ENCODE measurements at places on chromosomes 5 and 9.
A peak's percentile ranks its signal among the peaks of the same experiment; 100 is the strongest.

DNA sequence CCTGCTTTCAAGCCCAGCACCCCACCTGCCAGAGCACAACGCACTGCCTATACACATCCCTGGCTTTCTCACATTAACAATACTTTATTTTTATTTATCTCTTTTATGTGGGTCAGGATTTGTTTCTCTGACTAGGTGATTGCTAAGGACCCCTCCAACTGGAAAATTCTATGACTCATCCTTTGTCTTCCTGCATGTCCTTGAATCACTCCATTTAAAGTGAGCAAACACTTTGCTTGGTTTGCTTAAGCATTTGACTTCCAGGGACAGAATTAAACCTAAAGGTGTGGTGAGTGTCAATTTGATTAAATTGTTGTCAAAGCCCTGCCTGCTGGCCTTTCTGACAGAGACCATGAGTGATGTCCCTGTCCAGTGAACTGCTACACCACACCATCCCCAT is 536.5 kb upstream of the BRINP1 start:
- H3K36me3 ChIP-seq = no peaks in the 10 kb centered on the region
- H3K27ac ChIP-seq = no peak overlapping the region
- H3K27me3 ChIP-seq = no peaks in the 10 kb centered on the region
- no peak for DNase-seq
- no peaks in the 10 kb centered on the region for H3K4me1 ChIP-seq
- H3K4me3 ChIP-seq = no peak overlapping the region

GRCh38 chr9:88995200-88995577 is 3.9 kb downstream of the S1PR3 start:
- no peak for DNase-seq
- H3K27me3 ChIP-seq = no peaks in the 10 kb centered on the region
- H3K4me1 ChIP-seq = peaks cover 56% of the 10 kb centered on the region
- peak overlapping the region; percentile 54 for H3K27ac ChIP-seq

DNA sequence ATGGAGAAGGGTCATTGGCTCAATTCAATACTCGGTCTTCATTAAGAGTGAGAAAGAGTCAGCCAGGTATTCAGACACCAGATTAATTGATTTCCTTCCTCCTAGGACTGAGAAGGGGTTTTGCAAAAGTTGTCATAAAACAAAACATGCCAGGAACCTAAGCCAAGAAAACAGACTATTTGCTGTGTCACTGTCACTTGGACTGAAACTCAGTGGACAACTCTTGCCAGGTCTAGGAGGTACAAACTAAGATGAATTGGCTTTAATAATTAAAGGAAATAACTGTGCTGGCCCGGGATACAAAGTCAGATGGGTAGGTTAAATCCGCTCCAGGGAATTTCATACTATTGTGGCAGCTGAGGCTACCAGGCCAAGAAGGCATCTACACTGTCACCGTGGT is 71.1 kb upstream of the TBC1D9B start:
- no peak for DNase-seq
- no peak overlapping the region for H3K4me3 ChIP-seq
- no peaks in the 10 kb centered on the region for H3K4me1 ChIP-seq
- no peaks in the 10 kb centered on the region for H3K27me3 ChIP-seq
- no peak overlapping the region for H3K27ac ChIP-seq
- H3K36me3 ChIP-seq = peaks cover 28% of the 10 kb centered on the region

GRCh38 chr5:2908086-2908485 is 156.6 kb upstream of the IRX2 start:
- no peak overlapping the region for H3K27ac ChIP-seq
- H3K36me3 ChIP-seq = no peaks in the 10 kb centered on the region
- no peak for DNase-seq

DNA sequence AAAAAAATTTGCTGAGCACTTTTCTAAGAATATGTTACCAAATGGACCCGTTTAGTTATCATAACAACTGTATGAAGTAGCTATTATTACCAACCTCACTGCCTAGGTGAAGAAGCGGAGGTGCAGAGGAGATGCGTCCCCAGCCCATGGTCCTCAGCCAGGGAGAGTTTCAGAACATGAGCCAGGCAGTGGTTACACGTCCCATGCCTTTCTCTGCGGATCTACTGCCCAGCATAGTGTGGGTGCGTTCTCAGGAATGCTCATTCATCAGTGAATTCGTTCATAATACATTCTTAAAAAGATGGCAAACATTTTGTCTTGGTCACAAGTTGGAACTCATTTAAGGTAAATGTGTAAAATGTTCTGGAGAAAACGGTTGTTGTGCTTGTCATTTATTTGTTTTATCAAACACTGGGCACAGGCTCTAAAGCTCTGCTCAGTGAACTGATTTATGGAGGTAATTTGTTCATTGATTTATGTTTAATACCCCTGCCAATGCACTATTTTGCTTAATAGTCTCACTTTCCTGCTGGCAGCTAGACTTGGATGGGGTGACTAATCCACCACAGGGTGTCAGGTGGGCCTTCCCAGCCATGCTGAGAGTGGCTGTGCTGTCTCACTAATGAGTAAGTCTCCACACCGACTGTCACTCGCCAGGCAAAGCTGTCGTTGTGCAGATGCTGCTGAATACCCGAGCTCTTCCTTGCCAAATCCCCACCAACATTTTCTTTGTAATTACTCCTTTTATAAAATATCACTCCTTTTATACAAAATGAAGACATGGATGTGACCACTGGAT is 248.8 kb downstream of the TENT4A start:
- H3K4me1 ChIP-seq = no peaks in the 10 kb centered on the region
- no peak for DNase-seq
- H3K27ac ChIP-seq = no peak overlapping the region
- H3K27me3 ChIP-seq = no peaks in the 10 kb centered on the region
- H3K4me3 ChIP-seq = no peak overlapping the region

- no peak for DNase-seq
- H3K4me1 ChIP-seq = peaks cover 5% of the 10 kb centered on the region
- H3K27me3 ChIP-seq = no peaks in the 10 kb centered on the region
- no peak overlapping the region for H3K27ac ChIP-seq
- no peaks in the 10 kb centered on the region for H3K36me3 ChIP-seq
Observed at GRCh38 chr5:56845277-56845676, 29.9 kb downstream of the MAP3K1 start.

DNA sequence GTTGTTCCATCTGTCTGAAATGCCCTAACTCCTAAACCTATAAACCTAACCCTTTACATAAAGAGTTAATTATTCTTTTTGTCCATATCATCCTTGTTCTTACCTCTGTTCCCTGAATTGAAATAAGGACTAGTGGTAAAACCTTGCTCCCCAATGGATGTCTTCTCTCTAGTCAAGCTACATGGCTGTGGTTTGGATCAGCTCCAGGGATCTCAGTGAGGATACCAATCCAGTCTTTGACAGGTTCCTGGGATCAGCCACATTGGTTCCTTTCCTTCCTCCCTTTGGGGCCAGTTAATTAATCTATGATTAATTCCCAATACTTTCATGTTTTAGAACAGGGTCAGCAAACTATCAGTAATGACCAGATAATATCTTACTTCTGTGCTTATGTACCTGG is 151.6 kb downstream of the SIL1 start:
- no peaks in the 10 kb centered on the region for H3K27me3 ChIP-seq
- no peak overlapping the region for H3K27ac ChIP-seq
- peaks cover 4% of the 10 kb centered on the region for H3K36me3 ChIP-seq
- H3K4me3 ChIP-seq = no peak overlapping the region

- H3K27ac ChIP-seq = no peak overlapping the region
- no peaks in the 10 kb centered on the region for H3K27me3 ChIP-seq
- DNase-seq = no peak
- peaks cover 7% of the 10 kb centered on the region for H3K36me3 ChIP-seq
Observed at GRCh38 chr9:128870128-128870940, 11.4 kb downstream of the KYAT1 start.

DNA sequence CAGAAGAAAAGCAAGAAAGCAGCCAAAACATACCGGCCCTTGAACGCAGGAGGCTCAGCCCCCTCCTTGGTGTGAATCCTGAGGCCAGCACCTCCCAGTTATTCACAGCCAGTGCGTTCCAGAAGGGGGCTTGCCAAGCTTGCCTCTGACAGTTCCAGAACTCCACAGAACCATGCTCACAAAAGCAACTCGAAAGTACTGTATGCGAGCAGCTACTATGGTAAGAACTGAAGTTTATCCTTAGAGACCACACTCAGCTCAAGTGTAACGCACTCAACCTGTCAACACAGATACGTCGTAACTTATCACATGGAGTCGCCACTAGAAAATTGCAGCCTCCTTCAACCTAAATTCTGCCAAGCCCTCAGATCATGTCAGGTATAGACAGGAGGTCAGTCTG is 1.4 kb downstream of the UBAC1 start:
- H3K27ac ChIP-seq = peak overlapping the region; percentile 95
- no peak for DNase-seq
- H3K4me3 ChIP-seq = peak overlapping the region; percentile 96

- H3K4me1 ChIP-seq = no peaks in the 10 kb centered on the region
- H3K36me3 ChIP-seq = no peaks in the 10 kb centered on the region
- H3K4me3 ChIP-seq = no peak overlapping the region
Observed at GRCh38 chr5:169653091-169653490, 16.0 kb downstream of the DOCK2 start.

Data from tibial artery (tissue), 4 donors.